ENCODE measurements at places on chromosomes 5 and 9.

- no peak for DNase-seq
These were observed 27.1 kb upstream of the TNIP1 start for GRCh38 chr5:151107738-151108520.

DNA sequence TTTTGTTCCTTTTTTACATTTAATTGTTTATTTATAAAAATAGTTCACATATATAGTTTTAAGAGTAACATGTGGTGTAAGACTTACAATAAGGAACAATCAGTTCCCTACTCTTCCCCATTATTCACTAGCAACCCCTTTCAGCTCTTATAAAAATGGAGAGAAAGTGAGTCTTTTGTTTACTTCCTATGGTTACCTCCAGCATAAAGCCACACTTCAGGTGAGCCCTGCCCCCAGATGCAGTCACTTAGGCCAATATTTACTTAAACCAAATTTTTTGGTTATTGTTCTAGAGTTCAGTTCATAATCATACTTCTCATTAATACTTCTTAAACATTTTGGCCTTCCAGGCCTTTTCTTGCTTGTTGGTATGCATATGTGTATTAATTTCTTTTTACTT is 33.7 kb downstream of the UBE2R2 start:
- DNase-seq, result no peak

DNA sequence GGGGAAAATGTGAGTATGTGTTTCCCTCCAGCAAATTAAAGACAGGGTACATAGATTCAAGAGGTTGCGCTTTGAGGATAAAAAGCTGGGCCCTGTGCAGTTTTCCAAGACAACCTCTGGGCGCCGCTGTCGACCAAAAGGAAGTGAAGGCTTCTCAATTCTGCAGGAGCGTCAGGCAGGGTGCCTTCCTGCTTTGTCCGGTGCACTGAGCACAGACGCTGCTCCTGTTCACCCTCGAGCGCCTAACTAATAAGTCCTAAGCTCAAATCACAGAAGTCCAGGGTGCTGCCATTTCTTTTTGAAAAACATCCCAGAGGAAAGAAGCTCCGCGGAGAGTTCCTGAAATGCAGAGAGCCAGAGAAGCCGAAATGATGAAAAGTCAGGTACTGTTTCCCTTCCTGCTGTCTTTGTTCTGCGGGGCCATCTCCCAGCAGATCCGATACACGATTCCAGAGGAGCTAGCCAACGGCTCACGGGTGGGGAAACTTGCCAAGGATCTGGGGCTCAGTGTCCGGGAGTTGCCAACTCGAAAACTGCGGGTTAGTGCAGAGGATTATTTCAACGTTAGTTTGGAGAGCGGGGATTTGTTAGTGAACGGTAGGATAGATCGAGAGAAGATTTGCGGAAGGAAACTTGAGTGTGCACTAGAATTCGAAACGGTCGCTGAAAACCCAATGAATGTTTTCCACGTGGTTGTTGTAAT is at the start of gene PCDHGB1:
Gene PCDHGB1 (plus strand): TSS at position 183 of the 703 bp plus-strand sequence. CDS start 162 bp downstream, at position 345.
- peak; percentile 31 for DNase-seq

DNA sequence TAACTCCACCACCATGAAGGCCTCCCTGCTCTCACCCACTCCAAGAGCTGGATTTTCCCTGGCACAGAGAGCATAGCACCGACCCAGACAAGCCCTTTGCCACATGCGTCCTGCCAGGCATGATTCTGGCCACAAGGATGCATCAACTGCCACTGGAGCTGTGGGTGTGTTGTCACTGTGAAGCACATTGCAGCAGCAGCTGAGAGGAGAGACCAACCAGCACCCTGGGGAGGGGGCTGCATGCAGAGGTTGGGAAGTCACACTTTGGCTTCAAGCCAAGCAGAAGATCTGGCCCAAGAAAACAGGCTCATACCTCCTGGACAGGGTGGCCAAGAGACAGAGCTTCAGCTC is 22.6 kb upstream of the PTGES start:
- DNase-seq, result peak; percentile 32
